ENCODE measurements at places on chromosomes 5 and 9.

DNA sequence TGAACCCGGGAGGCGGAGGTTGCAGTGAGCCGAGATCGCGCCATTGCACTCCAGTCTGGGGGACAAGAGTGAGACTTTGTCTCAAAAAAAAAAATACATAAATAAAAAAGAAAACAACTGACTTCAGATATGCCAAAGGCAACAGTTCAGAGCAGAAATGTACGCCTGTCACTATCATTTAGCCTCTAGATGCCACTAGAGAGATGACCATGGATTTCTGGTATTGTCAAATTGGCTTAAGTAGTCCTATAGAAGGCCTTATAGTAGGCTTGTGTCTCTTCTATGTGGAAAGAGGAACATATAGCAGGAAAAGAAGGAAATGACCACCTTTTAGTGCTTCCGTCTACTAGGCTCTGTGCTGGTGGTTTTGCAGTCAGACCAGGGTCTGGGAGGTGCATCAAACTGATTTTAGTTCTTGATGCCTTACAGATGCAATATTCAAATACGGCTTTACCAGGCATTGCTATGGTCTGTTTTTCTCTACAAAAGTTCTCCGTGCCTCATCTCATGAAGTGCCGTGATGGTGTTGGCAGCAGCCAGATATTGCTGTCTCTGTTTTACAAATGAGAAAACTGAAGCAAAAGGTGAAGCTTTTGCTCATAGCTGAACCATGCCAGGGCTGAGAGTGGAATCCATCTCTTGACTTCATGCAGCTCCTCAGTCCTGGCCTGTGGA, 17.2 kb downstream of the AGXT2 start:
- no peak for DNase-seq

- no peak for DNase-seq
Measured at GRCh38 chr9:137521405-137521985, 28.7 kb downstream of the PNPLA7 start.

GRCh38 chr5:139676951-139677735, 29.0 kb downstream of the CXXC5 start:
- no peak for DNase-seq

- peak; percentile 97 for DNase-seq
Measured at GRCh38 chr9:116151966-116152381, 1.6 kb upstream of the PAPPA start.

GRCh38 chr9:97237951-97238889, 69.2 kb upstream of the CCDC180 start:
- peak; percentile 73 for DNase-seq

DNA sequence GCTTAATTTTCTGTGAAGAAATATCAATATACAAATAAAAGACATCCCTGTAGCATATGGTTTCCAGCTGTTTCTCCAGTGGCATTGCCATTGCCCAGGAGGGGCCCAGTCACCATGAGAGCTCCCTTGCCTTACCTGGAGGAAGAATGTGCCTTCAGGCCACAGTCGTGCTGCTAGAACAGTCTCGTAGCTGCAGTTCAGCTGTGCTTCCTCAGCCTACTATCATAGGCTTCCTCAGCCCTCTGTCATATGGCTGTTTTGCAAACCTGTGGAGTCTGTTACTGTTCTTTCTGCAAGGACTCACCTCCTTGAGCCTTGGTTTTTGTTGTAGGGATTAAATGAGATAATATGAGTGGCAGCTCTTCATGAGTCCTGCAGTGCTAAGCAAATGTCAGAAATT, 67.6 kb downstream of the RCL1 start:
- DNase-seq: no peak

Measured in fibroblast of pulmonary artery (primary cell).